ENCODE measurements at places on chromosomes 13 and 19.

DNA sequence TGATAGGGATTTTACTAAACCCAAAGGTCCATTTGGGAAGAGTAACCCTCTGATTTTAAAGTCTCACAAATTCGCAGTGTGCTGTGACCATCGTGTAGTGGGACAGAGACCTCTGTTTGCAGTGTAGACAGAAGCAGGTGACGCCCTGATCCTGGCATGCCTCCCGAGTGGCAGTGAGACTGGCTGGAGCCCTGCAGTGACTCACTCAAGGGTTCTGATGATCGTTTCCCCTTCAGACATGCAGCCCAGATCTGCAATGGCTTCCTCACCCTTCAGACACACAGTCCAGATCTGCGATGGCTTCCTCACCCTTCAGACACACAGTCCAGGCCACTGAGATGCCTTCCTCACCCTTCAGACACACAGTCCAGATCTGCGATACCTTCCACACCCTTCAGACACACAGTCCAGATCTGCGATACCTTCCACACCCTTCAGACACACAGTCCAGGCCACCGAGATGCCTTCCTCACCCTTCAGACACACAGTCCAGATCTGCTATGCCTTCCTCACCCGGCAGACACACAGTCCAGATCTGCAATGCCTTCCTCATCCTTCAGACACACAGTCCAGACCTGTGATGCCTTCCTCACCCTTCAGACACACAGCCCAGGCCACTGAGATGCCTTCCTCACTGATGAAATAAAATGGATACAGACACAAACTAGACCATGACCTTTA lies 125.2 kb downstream of the ATP11A start:
- no peaks in the 10 kb centered on the region for H3K4me1 ChIP-seq
- H3K36me3 ChIP-seq: peaks cover 23% of the 10 kb centered on the region
- no peak overlapping the region for H3K4me3 ChIP-seq

- peaks cover 14% of the 10 kb centered on the region for H3K4me1 ChIP-seq
- H3K27me3 ChIP-seq: no peaks in the 10 kb centered on the region
- no peak overlapping the region for H3K27ac ChIP-seq
- no peak overlapping the region for H3K4me3 ChIP-seq
These were observed 13.2 kb upstream of the KPTN start for GRCh38 chr19:47497050-47497766.

DNA sequence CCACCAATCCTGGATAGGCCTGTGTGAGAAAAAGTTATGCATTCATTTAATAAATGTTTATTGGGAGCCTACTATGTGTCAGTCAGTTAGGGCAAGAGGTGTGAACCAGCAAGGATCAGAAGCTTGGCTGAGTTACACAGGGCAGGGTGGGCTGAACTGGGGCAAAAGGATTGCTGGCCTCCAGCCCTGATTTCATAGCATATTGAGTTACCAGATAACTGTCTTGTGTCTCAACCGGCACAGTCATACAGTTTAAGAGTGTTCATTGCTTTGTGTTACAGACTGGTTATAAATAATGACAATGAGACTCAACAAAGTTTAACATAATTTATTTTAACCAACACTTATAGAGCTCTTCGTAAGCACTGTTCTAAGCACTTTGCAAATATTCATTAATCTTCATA lies 253.8 kb downstream of the DLEU7 start:
- H3K27me3 ChIP-seq: no peaks in the 10 kb centered on the region
- no peaks in the 10 kb centered on the region for H3K36me3 ChIP-seq
- no peak overlapping the region for H3K4me3 ChIP-seq

DNA sequence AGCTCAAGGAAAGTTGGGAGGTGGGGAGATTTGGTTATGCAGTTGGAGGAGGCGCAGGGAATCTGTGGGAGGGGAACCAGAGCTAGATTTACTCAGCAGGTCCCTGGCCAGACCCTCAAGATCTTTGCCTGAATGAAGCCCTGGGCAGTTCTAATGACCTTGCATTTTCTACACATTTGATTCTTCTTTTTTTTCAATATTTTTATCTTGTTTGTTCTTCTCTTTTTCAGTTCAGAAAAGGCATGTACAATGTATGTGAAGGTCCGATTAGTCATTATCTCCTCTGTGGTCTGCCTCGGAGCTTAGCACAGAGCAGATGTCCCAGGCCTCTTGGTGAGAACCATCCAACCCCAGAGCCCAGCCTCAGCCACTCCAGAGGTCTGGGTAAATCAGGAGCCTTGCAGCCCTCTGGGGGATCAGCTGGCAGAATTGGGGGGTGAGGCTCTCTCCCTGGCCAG lies 24.2 kb downstream of the SERP2 start:
- H3K27ac ChIP-seq: no peak overlapping the region
- no peaks in the 10 kb centered on the region for H3K27me3 ChIP-seq
- H3K4me3 ChIP-seq: no peak overlapping the region
- DNase-seq: no peak
- peaks cover 20% of the 10 kb centered on the region for H3K4me1 ChIP-seq

- H3K36me3 ChIP-seq: no peaks in the 10 kb centered on the region
- DNase-seq: no peak
- H3K27ac ChIP-seq: no peak overlapping the region
- no peak overlapping the region for H3K4me3 ChIP-seq
- no peaks in the 10 kb centered on the region for H3K4me1 ChIP-seq
These were observed 280.7 kb upstream of the MIR17HG start for GRCh38 chr13:91066745-91067144.

DNA sequence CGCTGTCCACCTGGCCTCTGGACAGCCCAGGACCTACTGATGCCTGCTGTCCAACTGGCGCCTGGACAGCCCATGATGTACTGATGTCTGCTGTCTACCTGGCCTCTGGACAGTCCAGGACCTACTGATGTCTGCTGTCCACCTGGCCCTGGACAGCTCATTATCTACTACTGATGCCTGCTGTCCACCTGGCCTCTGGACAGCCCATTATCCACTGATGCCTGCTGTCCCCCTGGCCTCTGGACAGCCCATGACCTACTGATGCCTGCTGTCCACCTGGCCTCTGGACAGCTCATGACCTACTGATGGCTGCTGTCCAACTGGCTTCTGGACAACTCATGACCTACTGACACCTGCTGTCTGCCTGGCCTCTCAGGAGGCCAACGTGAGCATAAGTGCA lies 208.1 kb downstream of the TEX29 start:
- no peak overlapping the region for H3K4me3 ChIP-seq
- peaks cover 37% of the 10 kb centered on the region for H3K4me1 ChIP-seq
- H3K27me3 ChIP-seq: peaks cover 21% of the 10 kb centered on the region
- H3K36me3 ChIP-seq: no peaks in the 10 kb centered on the region
- no peak for DNase-seq

- no peak overlapping the region for H3K4me3 ChIP-seq
- no peaks in the 10 kb centered on the region for H3K4me1 ChIP-seq
- H3K36me3 ChIP-seq: no peaks in the 10 kb centered on the region
- no peaks in the 10 kb centered on the region for H3K27me3 ChIP-seq
- no peak for DNase-seq
- no peak overlapping the region for H3K27ac ChIP-seq
These were observed 17.9 kb downstream of the NLRP11 start for GRCh38 chr19:55813906-55814305.

GRCh38 chr13:62096652-62097051 lies 681.0 kb upstream of the PCDH20 start:
- DNase-seq: no peak
- no peaks in the 10 kb centered on the region for H3K27me3 ChIP-seq
- no peak overlapping the region for H3K27ac ChIP-seq
- no peak overlapping the region for H3K4me3 ChIP-seq

- no peak overlapping the region for H3K4me3 ChIP-seq
- peaks cover 3% of the 10 kb centered on the region for H3K4me1 ChIP-seq
- H3K27ac ChIP-seq: no peak overlapping the region
- H3K36me3 ChIP-seq: no peaks in the 10 kb centered on the region
- DNase-seq: peak; percentile 79
These were observed 5.4 kb downstream of the RNU6-9 start for GRCh38 chr19:898663-899062.

DNA sequence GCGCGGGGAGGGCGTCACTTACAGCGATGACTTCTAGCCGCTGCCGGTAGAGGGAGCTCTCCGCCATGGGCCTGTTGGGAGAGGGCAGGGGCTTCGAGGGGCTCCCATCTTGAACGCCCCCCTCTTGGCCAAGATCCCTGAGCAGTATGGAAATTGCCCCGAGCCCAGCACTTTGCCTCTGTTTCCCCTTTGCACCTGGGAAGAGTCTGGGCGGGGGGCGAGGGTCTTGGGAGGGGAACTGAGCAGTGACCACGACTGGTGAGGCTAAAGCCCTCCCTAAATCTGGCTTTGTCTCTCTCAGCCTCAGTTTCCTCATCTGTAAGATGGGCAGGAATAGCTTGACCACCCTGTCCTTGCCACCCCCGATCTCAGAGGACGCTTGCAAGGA lies 2.8 kb downstream of the PALM3 start:
- H3K27me3 ChIP-seq: peaks cover 25% of the 10 kb centered on the region
- no peak overlapping the region for H3K27ac ChIP-seq
- H3K4me3 ChIP-seq: peak overlapping the region; percentile 74
- peak; percentile 83 for DNase-seq
- H3K36me3 ChIP-seq: no peaks in the 10 kb centered on the region

GRCh38 chr19:5336195-5336965 lies 4.2 kb downstream of the PTPRS start:
- peaks cover 33% of the 10 kb centered on the region for H3K4me1 ChIP-seq
- peaks cover 3% of the 10 kb centered on the region for H3K27me3 ChIP-seq
- H3K36me3 ChIP-seq: no peaks in the 10 kb centered on the region

- H3K27ac ChIP-seq: no peak overlapping the region
- H3K36me3 ChIP-seq: no peaks in the 10 kb centered on the region
- no peaks in the 10 kb centered on the region for H3K4me1 ChIP-seq
- no peaks in the 10 kb centered on the region for H3K27me3 ChIP-seq
- no peak for DNase-seq
- H3K4me3 ChIP-seq: no peak overlapping the region
These were observed 122.5 kb upstream of the SPACA7 start for GRCh38 chr13:112253631-112254030.

GRCh38 chr13:100179276-100179675 lies 90.4 kb downstream of the PCCA start:
- H3K27me3 ChIP-seq: no peaks in the 10 kb centered on the region
- no peak overlapping the region for H3K4me3 ChIP-seq
- peaks cover 41% of the 10 kb centered on the region for H3K4me1 ChIP-seq
- DNase-seq: no peak
- no peak overlapping the region for H3K27ac ChIP-seq

GRCh38 chr13:110466266-110466915 lies 95.1 kb downstream of the RAB20 start:
- H3K27ac ChIP-seq: no peak overlapping the region
- H3K4me3 ChIP-seq: no peak overlapping the region
- no peaks in the 10 kb centered on the region for H3K27me3 ChIP-seq
- no peak for DNase-seq
- H3K4me1 ChIP-seq: no peaks in the 10 kb centered on the region

GRCh38 chr19:5953680-5954213 lies 24.2 kb downstream of the RANBP3 start:
- DNase-seq: no peak
- H3K27ac ChIP-seq: peak overlapping the region; percentile 86
- peak overlapping the region; percentile 23 for H3K4me3 ChIP-seq

DNA sequence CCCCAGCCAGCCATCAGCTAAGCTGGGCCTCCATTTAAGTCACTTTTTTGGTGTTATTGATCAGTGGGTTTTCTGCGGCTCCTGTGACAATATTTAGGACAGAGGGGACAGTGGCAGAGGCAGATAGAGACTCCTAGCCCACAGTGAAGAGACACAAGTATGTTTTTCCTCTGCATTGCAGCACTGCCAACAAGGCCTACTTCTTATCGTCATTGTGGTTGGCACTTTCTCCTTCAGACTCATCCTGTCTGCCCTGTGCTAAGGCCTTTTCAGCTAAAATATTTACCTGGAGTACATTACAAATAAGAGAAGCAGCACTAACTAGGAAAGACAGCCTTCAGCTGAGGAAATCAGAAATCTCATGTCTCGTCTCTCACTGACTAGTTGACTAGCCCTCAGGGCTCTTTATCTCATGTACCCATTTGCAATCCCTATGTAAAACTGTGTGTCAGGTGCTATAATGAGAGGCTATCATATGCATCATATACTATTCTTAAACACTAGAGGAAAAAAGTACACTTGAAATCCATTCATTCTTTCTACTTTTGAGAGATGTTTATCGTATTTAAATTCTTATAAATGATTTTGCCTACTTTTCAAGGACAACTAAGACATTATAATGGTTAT lies 62.2 kb downstream of the ZAR1L start:
- no peaks in the 10 kb centered on the region for H3K36me3 ChIP-seq
- no peaks in the 10 kb centered on the region for H3K4me1 ChIP-seq
- no peak overlapping the region for H3K27ac ChIP-seq
- H3K4me3 ChIP-seq: no peak overlapping the region
- DNase-seq: no peak

- H3K36me3 ChIP-seq: no peaks in the 10 kb centered on the region
- no peaks in the 10 kb centered on the region for H3K27me3 ChIP-seq
These were observed 373.2 kb downstream of the LMO7 start for GRCh38 chr13:76009267-76009890.

Measured in GM23338 (cell line).